Endodermal cell (in vitro differentiated cells): ENCODE measurements at places on chromosomes 1 and 21.
A peak's percentile ranks its signal among the peaks of the same experiment; 100 is the strongest.

DNA sequence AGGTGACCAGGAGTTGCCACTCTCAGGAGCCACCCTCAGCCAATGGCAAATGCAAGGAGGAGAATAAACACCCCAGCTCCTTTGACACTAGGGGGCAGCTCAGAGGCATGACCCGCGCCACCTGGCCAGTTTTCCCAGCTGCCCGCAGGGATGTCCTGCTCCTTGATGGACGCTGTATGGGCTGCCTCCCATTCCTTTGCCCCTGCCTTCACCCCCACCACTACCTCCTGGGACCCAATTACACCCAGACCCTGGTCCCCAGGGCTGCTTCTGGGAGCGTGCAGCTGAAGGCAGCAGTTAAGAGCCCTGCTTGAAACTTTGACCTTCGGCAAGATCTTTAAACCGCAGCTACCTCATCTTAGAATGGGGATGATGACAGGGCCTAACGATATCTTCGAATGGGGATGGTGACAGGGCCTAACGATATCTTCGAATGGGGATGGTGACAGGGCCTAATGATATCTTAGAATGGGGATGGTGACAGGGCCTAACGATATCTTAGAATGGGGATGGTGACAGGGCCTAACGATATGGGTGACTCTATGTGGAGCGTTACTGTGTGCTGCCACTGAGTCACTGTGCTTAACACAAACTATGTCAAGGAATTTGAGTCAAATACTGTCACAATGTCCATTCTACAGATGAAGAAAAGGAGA lies 163.0 kb upstream of the KAZN start:
- peak; percentile 88 for DNase-seq

GRCh38 chr1:18727956-18728355 lies 97.3 kb downstream of the PAX7 start:
- DNase-seq: peak; percentile 61

DNA sequence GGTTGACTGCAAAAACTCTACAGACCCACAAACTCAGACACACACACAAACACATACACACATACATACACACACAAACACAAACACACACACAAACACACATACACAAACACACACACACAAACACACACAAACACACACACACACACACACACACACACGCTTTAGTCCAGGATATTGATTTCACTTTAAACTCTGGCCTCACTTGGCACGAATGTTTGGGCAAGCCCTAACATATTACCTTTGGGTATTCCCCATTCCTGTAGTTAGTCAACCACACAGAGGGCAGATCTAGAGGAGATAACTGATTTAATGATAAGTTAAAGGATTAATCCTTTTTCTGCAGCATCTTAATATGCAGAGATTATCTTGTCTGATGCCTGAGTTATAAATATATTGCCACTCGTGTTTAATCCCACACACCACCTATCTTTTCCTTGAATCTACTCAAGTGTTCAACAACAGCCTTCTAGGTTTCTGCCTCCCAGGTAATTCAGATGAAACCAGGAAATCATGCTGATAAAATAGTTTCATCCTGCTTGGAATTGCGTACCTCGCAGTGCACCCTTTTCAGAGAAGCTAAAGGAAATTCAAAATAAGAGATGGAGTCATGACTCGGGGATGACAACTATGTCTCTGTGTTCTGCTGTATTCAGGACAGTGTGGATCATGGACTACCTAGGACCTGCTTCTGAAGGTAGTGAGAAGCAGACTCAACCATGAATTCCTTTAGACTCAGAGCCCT lies 14.5 kb upstream of the RUNX1 start:
- no peak for DNase-seq

DNA sequence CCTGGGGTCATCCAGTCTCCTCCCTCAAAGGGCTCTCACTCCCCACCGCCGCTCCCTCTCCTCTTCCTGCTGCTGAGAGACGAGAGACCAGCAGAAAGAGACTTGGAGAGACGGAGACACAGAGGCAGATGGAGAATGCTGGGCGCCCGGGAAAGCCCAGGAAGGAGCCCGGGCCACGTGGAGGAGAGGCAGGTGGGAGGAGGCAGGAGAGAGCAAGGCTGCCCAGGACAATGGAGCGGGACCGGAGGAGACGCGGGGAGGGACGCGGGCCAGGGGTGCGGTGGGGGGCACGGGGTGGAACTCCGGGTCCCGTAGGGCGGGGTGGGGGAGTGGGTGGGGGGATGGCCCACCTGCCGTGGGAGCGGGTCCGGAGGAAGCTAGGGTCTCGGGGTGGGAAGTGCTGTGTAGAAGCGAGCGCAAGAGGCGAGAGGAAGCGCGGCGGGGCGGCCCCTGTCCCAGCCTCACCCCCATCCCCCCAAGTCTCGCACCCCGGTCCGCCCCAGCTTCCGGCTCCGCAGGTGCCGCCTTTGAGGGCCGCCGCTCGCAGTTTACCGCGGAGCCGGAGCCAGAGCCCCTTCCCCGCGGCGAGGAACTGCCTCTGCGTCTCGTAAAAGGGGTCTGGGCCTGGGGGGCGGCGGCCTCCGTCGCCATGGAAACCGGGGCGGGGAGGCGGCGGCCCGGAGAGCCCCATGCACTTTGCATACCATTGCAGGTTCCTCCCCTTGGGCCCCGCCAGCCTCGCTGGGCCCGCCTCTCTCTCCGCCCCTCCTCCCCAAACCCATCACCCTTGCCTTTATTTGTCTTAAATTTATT lies 11.7 kb upstream of the EPHA2 start:
- DNase-seq: peak; percentile 98

DNA sequence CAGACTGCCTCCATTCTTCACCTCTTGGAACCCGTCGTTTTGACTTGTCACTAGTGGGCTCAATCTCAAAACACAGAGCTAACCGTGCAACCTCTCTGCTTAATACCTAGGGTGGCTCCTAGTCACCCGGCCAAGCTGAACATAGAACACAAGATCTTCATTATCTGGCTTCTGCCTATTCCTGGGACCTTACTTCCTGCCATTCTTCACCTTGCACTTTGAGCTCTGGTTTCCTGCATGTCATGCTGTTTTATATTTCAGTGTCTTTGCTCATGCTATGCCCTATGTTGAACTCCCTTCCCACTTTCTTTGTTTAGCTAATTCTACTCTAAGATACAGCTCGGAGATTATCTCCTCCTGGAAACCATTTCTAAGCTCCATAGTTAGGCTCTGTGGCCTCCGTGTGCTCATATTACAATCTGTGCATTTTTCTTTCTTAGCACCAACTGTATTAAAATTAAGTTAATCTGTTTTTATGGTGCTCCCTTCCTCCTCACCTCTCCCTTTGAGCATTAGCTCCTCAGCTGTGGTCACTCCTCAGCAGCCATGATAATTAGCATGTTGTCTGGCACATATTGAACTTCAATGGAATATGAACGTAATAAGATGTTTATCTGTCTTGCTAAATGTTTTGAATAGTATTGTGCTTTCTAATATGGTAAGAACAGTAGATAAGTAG lies 13.1 kb downstream of the GPSM2 start:
- DNase-seq: no peak

DNA sequence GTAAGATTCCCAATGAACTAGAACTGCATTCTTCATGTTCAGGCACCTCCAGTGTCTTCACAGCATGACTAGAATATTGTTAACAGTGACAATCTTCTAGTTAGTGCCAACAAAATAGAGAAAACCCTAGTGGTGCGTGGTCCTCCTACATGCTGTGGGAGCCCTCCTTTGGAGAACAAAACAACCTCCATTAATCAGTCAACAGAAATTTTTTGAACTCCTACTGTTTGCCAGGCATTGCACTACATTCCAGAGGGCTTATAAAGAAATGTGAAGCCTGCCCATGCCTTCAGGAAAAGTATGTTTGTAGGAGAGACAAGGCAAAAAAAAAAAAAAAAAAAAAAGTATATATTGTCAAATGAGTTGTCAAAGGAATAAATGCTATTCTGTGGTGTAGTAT lies 252.7 kb downstream of the LRRC40 start:
- DNase-seq: no peak

DNA sequence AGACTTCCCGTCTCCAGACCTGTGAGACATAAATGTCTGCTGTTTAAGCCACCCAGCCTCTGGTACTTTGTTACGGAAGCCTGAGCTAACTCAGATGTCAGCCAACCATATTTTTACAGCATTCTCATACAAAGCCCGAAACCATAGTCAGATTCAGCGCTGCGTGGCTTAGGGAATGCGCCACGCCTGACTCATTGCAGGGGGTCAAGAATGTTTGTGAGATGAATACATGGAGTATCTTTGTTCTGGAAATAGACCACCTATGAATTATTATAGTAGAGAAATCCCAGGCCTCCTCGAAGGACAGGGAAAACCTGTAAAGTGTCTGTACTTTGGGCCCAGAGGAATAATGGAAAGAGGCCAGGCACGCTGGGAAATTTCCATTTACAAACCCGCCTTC lies 434.8 kb downstream of the CAMTA1 start:
- DNase-seq: no peak

DNA sequence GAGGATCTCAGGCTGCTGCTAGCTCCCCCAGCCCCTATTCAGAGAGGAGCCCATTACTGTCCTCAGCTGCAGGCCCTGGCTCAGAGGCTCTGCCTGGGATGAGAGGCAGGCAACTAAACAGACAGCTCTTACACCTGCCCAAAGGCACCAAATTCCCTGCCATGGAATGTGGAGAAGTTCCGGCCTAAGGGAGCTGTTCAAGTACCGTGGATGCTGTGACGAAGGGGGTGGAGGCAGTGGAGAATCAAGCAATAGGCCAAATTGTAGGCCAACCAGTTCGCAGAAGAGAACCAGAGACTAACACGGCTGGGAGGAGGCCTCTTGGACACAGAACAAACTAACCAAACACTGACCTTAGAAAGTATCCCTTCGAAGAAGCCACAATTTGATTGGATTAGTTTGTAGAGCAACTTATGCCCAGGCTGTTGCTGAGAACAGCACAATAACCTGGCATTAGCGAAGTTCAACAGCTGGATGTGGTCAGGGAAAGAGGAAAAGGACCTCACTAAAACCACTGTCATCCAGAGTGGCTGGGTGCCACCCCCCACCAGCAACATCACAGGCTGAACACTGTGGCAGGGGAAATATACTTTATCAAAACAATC lies 3.6 kb downstream of the C1orf174 start:
- no peak for DNase-seq

- no peak for DNase-seq
These were observed 26.8 kb upstream of the EFHD2 start for GRCh38 chr1:15382601-15383518.

- DNase-seq: peak; percentile 28
These were observed 186.4 kb downstream of the CAMTA1 start for GRCh38 chr1:6971699-6972098.

- no peak for DNase-seq
These were observed 10.5 kb downstream of the C1orf198 start for GRCh38 chr1:230857822-230858221.

- DNase-seq: no peak
These were observed 151.0 kb downstream of the NUF2 start for GRCh38 chr1:163472651-163473248.

- DNase-seq: no peak
These were observed 4.7 kb downstream of the CFAP410 start for GRCh38 chr21:44334329-44335030.

- no peak for DNase-seq
These were observed 105.0 kb downstream of the GPATCH2 start for GRCh38 chr1:217525773-217526490.

- DNase-seq: peak; percentile 30
These were observed 92.2 kb upstream of the TRABD2B start for GRCh38 chr1:48089356-48089891.

DNA sequence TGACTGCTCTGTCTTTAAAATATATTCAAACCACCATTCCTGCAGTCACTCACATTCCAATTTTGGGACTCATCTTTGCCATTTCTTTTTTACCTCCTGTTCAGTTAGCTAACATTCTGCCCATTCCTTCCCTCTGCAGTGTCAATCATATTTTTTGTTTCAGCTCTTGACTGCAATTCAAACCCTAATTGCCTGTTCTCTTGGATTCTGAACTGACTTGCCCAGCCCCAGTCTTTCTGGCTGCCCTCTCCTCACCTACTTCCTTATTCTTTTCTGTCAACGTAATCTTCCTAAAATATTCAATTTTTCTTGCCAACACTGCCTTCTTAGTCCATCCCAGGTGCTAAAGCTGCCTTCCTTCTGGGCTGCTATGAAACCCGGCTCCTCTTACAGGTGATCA lies 6.1 kb downstream of the PRDM2 start:
- DNase-seq: no peak

GRCh38 chr21:41784456-41785102 lies 17.7 kb upstream of the RIPK4 start:
- DNase-seq: no peak

GRCh38 chr1:236280438-236281197 lies 1.1 kb downstream of the ERO1B start:
- peak; percentile 72 for DNase-seq

- no peak for DNase-seq
These were observed 264.0 kb downstream of the SEC16B start for GRCh38 chr1:177705839-177706238.

DNA sequence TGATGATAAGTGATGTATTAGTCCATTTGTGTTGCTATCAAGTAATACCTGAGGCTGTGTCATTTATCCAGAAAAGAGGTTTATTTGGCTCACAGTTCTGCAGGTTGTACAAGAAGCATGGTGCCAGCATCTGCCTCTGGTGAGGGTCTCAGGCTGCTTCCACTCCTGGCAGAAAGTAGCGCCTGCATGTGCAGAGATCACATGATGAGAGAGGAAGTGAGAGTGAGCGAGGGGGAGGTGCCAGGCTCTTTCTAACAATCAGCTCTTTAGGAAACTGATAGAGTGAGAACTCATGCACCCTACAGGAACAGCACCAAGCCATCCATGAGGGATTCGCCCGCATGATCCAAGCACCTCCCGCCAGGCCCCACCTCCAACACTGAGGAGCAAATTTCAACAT lies 2.2 kb upstream of the FHAD1 start:
- no peak for DNase-seq

- no peak for DNase-seq
These were observed 168.1 kb downstream of the DUSP10 start for GRCh38 chr1:221573756-221574155.

- DNase-seq: no peak
These were observed 26.3 kb upstream of the IER5 start for GRCh38 chr1:181061891-181062835.
